Neural progenitor cell (in vitro differentiated cells): ENCODE measurements at places on chromosomes 16 and 17.

DNA sequence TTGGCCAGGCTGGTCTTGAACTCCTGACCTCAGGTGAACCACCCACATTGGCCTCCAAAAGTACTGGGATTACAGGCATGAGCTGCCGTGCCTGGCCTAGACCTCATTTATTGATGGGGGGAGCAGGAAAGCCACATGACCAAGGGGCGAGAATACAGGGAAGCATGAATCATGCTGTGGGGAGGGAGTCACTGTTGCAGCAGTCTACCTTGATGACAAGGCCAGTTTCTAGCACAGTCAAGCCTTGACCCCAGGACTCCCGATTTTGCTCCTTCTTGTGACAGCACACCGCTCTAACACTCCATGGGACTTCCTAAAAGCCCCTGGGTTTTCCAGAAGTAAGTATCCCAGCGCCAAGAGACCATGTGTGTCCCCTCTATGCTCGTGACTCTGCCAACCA lies 42.9 kb upstream of the IRF8 start:
- DNase-seq = no peak

DNA sequence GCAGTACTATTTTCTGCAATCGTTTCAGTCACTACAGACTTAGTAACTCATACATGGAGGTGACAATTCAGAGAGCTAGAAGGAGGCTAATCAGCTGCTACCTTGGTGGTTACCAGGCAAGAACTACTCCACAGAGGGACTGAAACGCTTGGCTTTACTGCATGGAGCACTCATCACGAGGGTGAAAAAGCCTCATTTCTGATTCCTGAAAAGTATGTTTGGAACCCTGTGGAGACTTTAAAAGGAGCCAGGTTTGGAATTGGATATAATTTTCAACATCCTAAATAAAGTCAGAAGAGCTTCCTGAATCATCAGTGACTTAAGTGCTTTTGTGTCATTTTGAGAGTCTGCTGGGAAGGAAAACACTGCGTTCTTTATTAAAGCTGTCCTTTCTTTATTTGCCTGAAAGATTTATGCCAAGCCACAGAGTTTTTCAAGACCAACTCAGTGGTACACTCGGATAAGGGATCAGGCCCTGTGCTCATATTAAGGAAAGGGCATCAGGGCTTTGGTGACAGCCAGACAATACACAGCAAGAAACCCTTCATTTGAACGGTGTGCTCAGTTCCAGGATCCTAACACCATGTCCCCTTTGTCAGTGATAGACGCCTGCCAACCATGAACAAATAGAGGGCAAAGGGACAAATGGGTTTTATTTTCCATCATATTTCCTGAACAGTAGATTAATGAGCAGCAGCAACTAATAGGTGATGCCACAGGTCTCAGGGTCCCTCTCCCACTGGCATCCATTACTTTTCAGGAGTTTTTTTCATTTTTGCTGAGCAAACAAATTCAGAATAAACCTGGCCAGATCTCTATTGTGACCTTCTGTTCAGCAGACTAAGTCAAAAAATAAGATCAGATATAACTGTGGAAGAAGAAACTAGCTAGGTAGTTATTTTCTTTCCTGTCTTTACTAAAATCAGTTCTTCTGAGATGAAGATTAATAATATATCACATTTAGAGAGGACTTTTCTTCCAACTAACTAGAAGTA lies 80.5 kb upstream of the CLEC18B start:
- no peak for DNase-seq

- no peak for DNase-seq
These were observed 174.0 kb upstream of the GSE1 start for GRCh38 chr16:85438981-85439685.

DNA sequence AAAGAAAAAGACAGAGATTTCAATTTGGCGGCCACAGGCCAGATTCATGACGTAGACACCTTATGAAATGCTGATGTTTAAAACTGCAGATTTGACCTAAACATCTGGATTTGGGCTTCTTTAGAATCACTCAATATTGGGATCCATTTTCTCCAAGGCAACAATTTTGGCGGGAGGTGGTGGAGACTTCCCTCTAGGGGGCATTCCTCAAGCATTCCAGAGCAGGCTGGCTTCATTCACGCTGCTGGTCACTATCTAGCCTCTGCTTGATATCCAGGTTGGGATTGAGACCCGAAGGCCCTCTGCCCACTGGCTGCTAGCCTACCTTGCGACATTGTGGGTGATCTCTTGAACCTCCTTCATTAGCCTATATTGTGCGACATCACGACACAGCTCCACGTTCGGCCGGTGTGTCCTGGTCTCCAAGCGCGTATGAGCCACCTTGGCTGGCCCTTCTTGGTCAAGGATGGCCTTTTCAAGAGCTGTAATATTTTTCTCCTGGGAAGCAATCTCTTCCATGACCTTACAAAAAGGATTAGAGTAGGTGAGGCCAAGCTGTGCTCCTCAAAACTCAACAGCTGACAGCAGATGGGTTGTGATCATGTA lies 24.5 kb downstream of the FBXO39 start:
- DNase-seq = peak; percentile 52

DNA sequence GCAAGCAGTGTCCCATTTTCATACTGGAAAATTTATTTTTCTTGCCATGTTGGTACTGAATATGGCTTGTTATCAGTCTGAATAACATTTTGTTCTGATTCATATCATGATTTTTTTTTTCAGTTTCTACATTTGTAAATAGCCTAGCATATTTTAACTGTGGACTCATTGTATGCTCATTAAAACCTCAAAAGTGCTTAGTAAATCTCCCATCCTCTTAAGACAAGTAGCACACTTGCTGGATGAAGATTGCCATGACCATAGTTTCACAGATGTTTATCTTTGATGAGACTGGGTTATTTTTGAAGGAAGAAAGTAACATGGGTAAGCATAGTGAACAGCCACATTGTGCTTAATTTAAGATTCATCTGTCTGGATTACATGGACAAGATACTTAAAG lies 878 bp downstream of the KRT10 start:
- DNase-seq = no peak

DNA sequence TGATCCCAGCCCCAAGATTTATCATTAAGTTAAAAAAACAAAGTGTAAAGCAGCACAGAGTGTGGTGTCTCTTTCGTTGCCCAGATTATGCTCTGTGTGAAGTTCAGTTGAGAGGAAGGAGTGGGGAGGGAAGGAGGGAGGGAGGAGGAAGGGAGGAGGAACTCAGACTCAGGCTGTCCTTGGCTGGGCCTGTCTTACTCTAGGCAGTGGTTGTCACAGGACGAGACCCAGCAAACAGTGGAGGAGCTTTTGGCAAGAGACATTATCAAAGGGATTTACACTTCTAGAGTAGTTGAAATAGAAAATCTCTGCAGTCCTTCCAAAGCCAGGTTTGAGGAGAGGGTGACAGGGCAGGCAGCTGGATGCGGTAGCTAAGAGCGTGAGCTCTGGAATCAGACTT lies 27.8 kb downstream of the KNOP1 start:
- DNase-seq = no peak

DNA sequence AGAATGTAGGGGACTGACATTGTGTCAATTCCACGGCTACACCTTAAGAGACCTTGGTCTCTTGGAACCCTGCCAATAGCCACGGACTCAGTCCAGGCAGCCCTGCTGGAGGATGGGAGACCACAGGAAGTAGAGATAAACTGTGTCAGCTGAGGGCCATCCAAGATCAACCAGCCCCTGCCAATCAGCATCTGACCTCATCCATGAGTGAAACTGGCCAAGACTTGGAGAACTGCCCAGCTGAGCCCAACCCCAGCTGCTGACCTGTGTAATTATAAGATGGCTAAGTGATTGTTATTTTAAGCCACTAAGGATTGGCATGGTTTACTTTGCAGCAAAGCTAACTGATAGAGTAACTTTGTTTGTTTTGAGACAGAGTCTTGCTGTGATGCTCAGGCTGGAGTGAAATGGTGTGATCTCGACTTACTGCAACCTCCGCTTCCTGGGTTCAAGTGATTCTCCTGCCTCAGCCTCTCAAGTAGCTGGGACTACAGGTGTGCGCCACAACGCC lies 13.3 kb upstream of the YWHAE start:
- DNase-seq = no peak

DNA sequence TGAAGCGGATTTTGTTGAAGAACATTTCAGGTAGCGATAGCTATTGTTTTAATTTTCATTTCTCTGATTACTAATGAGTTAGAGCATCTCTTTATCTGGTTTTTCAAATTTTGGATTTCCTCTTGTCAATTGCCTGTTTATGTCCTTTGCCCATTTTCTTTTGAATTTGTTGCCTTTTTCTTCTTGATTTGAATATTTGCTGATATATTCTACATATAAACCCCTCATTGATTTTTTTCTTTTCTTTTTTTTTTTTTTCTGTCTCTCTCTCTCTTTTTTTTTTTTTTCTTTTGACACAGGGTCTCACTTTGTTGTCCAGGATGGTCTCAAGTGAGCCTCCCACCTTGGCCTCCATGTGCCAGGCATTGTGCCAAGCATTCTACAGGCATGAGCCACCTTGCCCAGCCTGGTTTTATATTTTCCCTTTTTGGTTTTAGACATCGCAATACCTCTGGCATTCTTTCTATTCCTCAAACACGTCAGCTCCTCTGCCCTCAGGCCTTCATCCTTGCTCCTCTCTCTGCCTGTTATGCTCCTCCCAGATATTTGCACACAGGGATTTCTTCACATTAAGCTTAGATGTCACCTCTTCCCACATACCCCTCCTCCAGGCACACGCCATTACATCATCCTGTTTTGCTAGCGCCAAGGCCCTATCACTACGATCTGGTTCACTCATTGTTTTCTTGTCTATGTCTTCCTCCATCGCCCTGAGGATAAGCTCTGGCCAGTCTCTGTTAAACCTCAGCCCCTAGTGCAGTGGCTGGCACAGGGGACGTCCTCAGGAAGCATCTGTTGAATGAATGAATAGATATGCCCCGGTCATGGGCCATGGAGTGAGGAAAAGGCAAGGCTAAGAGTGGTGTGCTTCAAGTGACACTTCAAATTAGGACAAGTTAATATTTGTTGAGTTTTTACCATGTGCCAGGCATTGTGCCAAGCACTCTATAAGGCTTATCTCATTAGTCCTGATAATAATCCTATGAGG lies 8.6 kb downstream of the SARM1 start:
- no peak for DNase-seq

GRCh38 chr16:68246666-68247065 lies 1.5 kb downstream of the PLA2G15 start:
- no peak for DNase-seq

- DNase-seq = no peak
These were observed 188.9 kb downstream of the CBLN1 start for GRCh38 chr16:49092704-49093103.

- no peak for DNase-seq
These were observed 49.0 kb upstream of the AKAP1 start for GRCh38 chr17:57035971-57036481.

- DNase-seq = no peak
These were observed 42.9 kb upstream of the MRTFB start for GRCh38 chr16:14028202-14028601.

DNA sequence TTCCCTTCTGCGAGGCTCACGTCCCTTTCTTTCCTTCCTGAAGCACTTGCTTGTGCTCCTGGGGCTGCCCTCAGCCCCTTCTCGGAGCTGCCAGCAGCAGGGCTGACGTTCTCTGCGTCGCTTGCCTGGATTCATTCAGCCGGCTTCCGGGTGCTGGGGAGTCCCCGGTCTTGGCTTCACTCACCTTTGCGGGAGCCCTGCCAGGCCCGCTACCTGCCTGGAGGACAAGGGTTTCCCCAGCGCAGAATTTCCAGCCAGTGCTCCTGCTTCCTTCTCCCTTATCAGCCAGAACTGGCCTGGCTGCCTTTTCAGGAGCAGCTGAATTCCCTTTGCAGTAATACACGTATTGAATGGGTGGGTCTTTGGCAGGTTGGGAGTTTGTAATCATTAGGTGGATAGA lies 22.1 kb upstream of the IL17C start:
- DNase-seq = no peak

GRCh38 chr17:66906321-66907278 lies 57.9 kb upstream of the CACNG4 start:
- peak; percentile 64 for DNase-seq

- DNase-seq = no peak
These were observed 9.8 kb downstream of the SCGB1C2 start for GRCh38 chr17:146983-147761.

DNA sequence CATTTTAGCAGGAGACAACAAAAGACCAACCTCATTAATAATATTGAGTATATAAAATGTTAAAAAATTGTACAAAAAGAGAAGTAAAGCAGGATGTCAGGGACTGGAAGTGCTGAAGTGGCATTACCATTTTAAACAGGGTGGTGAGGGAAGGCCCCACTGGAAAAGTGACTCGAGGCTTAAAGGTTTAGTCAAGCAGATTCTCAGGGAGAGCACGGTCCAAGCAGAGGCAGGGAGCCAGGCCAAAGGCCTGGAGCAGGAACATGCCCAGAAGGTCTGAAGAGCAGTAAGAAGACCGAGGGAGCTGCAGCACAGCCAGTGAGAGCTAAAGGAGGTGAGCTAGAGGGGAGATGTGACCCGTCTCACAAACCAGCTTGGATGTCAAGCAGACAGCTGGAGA lies 7.6 kb downstream of the XPO6 start:
- no peak for DNase-seq

DNA sequence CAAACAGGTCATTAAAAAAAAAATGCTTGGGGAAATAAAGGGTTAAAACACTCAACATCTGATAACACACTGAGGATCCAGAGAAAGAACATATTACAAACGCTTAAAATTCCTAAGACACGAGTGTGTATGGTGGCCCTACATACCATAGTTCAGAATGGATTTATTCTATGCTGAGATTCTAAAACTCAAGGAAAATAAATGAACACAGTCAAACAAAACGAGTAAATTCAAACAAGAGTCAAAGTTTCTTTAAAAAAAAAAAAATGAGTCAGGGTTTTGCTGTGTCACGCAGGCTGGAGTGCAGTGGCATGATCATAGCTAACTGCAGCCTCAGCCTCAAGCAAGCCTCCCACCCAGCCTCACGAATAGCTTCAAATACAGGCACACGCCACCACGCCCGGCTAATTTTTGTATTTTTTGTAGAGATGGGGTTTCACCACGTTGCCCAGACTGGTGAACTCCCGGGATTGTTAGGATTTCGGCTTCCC lies 17.4 kb downstream of the CRK start:
- DNase-seq = no peak

DNA sequence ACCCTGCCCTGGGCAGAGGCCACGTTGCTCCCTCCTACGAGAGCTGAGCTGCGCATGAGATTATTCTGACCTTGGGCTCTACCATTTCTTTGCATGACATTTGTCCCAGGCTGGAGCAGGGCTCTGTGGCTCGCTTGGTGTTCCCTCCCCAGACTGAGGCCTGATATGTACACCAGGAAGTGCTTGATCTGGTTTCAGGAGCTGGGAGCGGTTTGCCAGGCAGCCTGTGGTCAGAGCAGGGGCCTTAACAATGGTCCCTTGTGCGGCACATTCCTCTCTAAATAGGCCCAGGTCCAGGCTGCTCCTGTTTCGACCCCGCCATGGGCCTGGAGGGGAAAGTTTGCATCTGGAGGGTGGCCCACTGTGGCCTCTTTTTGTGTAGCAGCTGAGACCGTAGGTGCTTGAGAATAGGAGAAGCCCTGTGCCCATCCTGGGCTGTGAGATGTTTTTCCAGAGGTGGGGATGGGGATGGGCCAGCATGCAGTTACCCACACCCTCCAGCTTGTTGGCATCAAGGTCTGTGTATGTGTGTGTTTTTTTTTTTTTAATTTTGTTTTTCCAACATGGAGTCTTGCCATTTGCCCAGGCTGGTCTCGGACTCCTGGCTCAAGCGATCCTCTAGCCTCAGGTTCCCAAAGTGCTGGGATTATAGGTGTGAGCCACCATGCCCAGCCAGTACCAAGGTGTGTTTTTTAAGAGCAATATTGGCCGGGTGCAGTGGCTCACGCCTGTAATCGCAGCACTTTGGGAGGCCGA lies 253.9 kb downstream of the SEC14L1 start:
- DNase-seq = peak; percentile 70

GRCh38 chr16:56848955-56849689 lies 15.9 kb upstream of the SLC12A3 start:
- no peak for DNase-seq
